ENCODE measurements at places on chromosomes 13 and 19. TPM values are rescaled to one million over a fixed set of nuclear protein-coding genes. Genes with fewer than 3 reads are reported as not detected.
A peak's percentile ranks its signal among the peaks of the same experiment; 100 is the strongest.

- no peak overlapping the region for H3K27ac ChIP-seq
- DNase-seq = no peak
- no peaks in the 10 kb centered on the region for H3K4me1 ChIP-seq
- no peaks in the 10 kb centered on the region for H3K36me3 ChIP-seq
These were observed 197.1 kb downstream of the ITGBL1 start for GRCh38 chr13:101649488-101650126.

GRCh38 chr13:78364711-78365110, 238.6 kb downstream of the POU4F1 start:
- no peaks in the 10 kb centered on the region for H3K36me3 ChIP-seq
- no peaks in the 10 kb centered on the region for H3K27me3 ChIP-seq
- H3K4me1 ChIP-seq = no peaks in the 10 kb centered on the region
- DNase-seq = no peak
- no peak overlapping the region for H3K4me3 ChIP-seq
- H3K27ac ChIP-seq = no peak overlapping the region

GRCh38 chr13:35292329-35292728, 184.2 kb downstream of the MAB21L1 start:
- no peaks in the 10 kb centered on the region for H3K27me3 ChIP-seq
- H3K36me3 ChIP-seq = no peaks in the 10 kb centered on the region
- H3K4me3 ChIP-seq = no peak overlapping the region
- no peak for DNase-seq
- H3K4me1 ChIP-seq = no peaks in the 10 kb centered on the region

DNA sequence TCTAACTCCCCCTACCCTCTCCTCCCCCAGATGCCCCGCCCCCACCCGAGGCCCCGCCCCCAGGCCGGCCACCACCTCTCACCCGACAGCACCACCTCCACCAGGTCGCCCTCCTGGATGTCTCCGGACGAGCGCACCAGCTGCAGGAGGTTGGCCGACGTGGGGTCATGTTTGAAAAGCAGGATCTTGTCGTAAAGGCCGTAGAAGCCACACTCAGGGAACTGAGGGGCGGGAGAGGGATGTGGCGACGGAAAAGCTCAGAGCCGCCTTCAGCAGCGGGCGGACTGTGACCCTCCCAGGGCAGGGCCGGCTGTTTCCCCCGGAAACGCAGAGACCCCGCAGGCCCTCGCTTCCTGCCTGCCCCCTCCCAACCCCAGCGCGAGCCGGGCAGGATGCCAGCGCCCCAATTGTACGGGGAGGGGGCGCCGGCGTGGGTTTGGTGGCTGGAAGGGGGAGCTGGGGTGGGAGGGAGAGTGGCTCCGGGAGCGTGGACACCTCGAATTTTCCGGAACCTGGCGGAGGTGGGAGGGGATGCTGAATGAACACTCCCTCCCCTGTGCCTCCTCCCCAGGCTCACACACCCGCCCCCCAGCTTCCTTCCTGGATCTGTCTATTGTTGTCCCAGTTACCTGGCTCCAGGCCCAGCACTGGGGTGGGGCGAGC, 3.0 kb downstream of the PRKD2 start:
- peak; percentile 98 for DNase-seq
- H3K4me3 ChIP-seq = peak overlapping the region; percentile 65
- peaks cover 23% of the 10 kb centered on the region for H3K4me1 ChIP-seq

DNA sequence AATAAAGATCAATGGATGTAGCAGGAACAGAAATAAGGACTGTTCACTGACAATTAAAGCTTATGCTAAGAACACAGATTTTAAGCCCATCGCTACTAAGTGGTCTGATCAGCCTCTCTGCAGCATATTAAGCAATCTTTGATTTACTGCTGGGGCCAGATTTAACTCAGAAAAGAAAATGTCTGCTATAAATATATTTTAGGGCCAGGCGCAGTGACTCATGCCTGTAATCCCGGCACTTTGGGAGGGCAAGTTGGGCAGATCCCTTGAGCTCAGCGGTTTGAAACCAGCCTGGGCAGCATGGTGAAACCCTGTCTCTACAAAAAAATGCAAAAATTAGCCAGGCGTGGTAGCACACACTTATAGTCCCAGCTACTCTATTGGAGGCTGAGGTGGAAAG, 43.0 kb downstream of the METTL21C start:
- H3K27me3 ChIP-seq = no peaks in the 10 kb centered on the region
- DNase-seq = peak; percentile 30
- H3K27ac ChIP-seq = no peak overlapping the region
- H3K4me1 ChIP-seq = no peaks in the 10 kb centered on the region

GRCh38 chr19:41297628-41298347, 12.2 kb upstream of the CCDC97 start:
- H3K27me3 ChIP-seq = no peaks in the 10 kb centered on the region
- no peak for DNase-seq
- peaks cover 51% of the 10 kb centered on the region for H3K4me1 ChIP-seq
- peaks cover 49% of the 10 kb centered on the region for H3K36me3 ChIP-seq
- H3K4me3 ChIP-seq = no peak overlapping the region

DNA sequence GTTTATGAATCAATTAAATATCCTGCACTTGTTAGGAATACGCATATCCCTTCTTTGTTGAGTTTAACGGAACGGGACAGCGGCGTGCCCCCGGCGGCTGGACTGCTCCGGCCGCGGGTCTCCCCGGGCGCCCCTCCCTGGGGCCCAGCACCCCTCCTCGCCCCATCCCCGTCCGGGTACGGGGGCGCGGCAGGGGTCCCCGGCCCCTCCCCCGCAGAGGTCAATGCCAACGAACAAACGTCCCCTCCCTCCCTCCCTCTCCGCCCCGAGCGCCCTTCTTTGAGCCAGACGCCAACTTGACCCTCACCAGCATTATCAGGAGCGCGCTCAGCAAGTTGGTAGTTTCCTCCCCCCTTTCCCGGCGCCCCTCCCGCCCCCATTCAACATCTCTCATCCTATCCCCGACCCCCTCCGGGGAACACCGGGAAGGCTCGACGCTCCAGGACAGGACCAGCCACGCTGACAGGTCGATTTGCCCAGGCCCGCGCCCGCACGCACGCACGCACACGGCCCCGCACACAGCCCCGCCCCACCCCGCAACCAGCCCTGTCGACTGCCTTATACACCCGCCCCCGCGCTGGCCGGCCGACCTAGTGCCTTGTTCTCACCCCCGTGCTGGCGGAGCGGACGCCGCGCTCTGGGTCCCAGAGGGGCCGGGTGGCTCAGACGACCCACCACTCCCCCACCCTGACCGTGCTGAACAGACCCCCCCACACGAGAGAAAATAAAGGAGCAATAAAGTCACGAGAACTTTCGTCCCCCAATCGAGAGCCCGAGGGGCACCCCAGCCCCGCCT, 5.0 kb downstream of the LYL1 start:
- peaks cover 14% of the 10 kb centered on the region for H3K4me1 ChIP-seq
- peak overlapping the region; percentile 74 for H3K27ac ChIP-seq
- DNase-seq = no peak
- H3K27me3 ChIP-seq = no peaks in the 10 kb centered on the region
- H3K36me3 ChIP-seq = no peaks in the 10 kb centered on the region
- H3K4me3 ChIP-seq = peak overlapping the region; percentile 24

GRCh38 chr13:41622432-41623429, 165.4 kb downstream of the RGCC start:
- no peaks in the 10 kb centered on the region for H3K36me3 ChIP-seq
- H3K4me1 ChIP-seq = no peaks in the 10 kb centered on the region
- no peak for DNase-seq
- no peak overlapping the region for H3K4me3 ChIP-seq
- H3K27ac ChIP-seq = no peak overlapping the region
- H3K27me3 ChIP-seq = no peaks in the 10 kb centered on the region

GRCh38 chr13:98766697-98767096, 14.2 kb upstream of the SLC15A1 start:
- no peak overlapping the region for H3K4me3 ChIP-seq
- H3K36me3 ChIP-seq = no peaks in the 10 kb centered on the region
- H3K4me1 ChIP-seq = no peaks in the 10 kb centered on the region
- no peak for DNase-seq
- no peak overlapping the region for H3K27ac ChIP-seq

GRCh38 chr19:37933937-37934358, 26.9 kb downstream of the SIPA1L3 start:
- peaks cover 56% of the 10 kb centered on the region for H3K4me1 ChIP-seq
- peak overlapping the region; percentile 78 for H3K27ac ChIP-seq
- H3K36me3 ChIP-seq = no peaks in the 10 kb centered on the region

DNA sequence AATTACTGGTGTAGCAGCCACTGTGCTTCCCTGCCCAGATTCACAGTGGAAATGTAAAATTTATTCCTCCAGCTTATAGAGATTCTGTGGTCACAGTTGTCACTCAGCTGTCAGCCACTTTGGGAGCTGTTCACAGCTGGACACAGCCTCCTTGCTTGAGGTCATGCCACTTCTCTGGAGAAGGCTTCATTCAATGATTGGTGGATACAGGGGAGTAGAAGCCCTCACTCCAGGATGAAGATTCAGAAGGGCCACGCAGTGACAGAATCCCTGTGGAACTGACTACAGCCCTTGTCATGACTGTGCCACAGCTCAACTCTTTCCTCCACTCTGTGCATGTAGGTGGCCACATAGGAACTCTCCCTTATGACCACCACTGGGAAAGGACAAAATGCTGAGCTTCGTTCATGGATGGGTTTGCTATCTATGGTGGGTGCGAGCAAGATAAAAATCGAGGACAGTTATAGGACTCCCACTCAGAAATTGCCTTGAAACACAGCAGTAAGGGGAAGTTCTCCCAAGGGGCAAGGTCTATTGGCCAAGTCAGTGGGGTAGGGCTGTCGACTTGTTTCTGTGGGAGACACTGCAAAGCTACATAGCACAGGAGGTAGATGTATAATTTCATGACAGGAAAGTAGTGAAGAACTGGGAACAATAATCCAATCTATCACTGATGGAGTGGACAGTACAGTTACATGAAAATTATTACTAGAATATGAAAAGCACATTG, 98.7 kb downstream of the CCNA1 start:
- H3K36me3 ChIP-seq = no peaks in the 10 kb centered on the region
- H3K4me1 ChIP-seq = peaks cover 36% of the 10 kb centered on the region
- H3K27ac ChIP-seq = peak overlapping the region; percentile 47
- no peak for DNase-seq
- H3K4me3 ChIP-seq = no peak overlapping the region

DNA sequence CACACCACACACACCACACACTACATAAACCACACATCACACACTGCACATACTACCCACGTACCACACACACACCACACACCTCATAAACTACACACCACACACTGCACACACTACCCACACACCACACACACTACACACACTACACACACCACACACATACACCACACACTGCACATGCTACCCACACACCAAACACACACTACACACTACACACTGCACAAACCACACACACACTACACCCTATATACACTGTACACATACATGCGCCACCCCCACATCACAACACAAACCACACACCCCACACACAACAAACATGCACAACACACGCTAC, 5.5 kb downstream of the MAG start:
- H3K27ac ChIP-seq = no peak overlapping the region
- DNase-seq = no peak
- H3K36me3 ChIP-seq = no peaks in the 10 kb centered on the region
- no peaks in the 10 kb centered on the region for H3K4me1 ChIP-seq

DNA sequence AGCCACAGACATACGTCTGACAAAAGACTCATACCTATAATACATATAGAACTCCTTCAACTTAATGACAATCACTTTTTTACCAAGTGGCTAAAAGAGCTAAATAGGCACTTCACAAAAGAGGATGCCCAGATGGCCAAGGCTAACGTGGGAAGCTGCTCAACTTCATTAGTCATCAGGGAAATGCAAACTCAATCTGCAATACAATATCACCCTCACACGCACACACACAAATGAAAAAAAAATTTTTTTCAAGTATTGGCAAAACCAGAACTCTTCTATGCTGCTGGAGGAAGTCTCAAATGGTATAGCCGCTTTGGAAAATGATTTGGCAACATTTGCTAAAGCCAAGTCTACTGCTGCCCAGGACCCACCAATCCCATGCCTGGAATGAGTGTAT, 14.6 kb upstream of the DNMT1 start:
- H3K27me3 ChIP-seq = no peaks in the 10 kb centered on the region
- no peak for DNase-seq
- H3K4me3 ChIP-seq = no peak overlapping the region
- no peak overlapping the region for H3K27ac ChIP-seq
- H3K4me1 ChIP-seq = peaks cover 10% of the 10 kb centered on the region

GRCh38 chr19:4722671-4723594, 709 bp downstream of the DPP9 start:
- no peaks in the 10 kb centered on the region for H3K27me3 ChIP-seq
- H3K4me3 ChIP-seq = peak overlapping the region; percentile 96
- H3K27ac ChIP-seq = peak overlapping the region; percentile 82

DNA sequence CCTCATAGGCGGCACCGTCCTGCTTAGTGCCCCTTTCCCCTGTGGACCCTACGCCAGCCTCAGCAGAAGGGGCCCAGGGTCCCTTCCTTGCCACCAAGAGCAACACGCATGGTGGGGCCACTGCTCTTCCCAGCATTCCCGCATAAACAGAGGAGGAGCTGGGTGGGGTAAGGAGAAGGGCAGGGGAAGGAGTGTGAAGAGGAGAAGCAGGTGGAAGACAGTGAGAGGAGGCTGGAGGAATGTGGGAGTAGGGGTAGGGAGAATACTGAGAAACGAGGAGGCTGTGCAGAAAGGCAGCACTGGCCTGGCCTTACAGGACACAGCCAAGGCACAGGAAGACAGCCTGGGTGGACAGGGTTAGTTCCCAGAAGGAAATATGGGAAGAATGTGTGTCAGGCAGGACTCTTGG, 43.9 kb downstream of the ZNF331 start:
- no peaks in the 10 kb centered on the region for H3K27me3 ChIP-seq
- DNase-seq = no peak
- no peak overlapping the region for H3K4me3 ChIP-seq
- no peak overlapping the region for H3K27ac ChIP-seq
- H3K4me1 ChIP-seq = no peaks in the 10 kb centered on the region

- no peaks in the 10 kb centered on the region for H3K27me3 ChIP-seq
- no peak overlapping the region for H3K4me3 ChIP-seq
- H3K36me3 ChIP-seq = no peaks in the 10 kb centered on the region
- peaks cover 5% of the 10 kb centered on the region for H3K4me1 ChIP-seq
- H3K27ac ChIP-seq = no peak overlapping the region
- DNase-seq = no peak
These were observed 68.3 kb upstream of the UBAC2 start for GRCh38 chr13:99132295-99132835.

PRR19 gene
- 0.27 TPM for total RNA-seq

DCT gene
- not detected for total RNA-seq

ZNF235 gene
- total RNA-seq = 17.7 TPM

ZNF358 gene
- total RNA-seq = 60.9 TPM

UCHL3 gene
- total RNA-seq = 61.6 TPM

CCDC70 gene
- total RNA-seq = not detected

DMKN gene
- 227 TPM for total RNA-seq

PEAK3 gene
- total RNA-seq = 0.78 TPM

LILRB2 gene
- 0.73 TPM for total RNA-seq
